ENCODE measurements at places on chromosomes 7 and 10.

DNA sequence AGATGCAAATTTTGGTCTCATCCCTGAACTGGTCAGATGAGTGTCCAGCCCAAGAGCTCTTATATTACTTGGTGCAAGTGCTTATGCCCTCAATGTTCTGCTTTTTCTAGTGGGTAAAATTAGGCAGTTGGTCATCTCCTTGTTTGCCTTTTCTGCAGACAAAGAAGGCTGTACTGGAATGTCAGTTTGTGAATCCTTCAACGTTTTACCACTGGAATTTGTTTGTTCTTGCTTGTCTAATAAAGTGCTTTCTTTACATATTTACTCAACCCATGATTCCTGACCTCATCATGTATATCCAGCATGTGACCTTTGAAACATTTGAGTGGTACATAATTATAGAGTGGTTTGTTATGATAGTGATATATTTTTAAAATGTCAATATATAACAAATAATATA is 232.2 kb upstream of the TEX47 start:
- no peak for DNase-seq

GRCh38 chr7:53473371-53473770 is 437.9 kb downstream of the POM121L12 start:
- DNase-seq, result no peak

DNA sequence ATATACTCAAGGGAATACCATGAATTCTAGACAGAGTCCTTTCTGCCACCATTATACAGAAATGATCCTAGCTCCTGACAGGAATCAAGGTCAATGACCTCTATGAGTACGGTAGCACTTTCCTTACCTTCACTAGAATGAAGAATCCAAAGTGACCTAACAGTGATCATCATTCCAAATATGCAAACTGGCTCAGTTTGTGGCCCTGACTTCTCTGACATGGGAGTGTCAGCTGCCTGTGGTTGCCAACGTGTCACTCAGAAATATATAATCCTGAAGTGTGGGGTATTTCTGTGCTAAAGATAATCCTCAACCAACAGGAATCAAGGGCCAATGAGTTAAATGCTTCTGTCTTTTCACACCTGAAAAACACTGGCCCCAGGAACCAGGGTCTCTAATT is 45.7 kb downstream of the COPG2 start:
- no peak for DNase-seq

- DNase-seq, result no peak
These were observed 34.5 kb upstream of the PDZD8 start for GRCh38 chr10:117409549-117410305.

GRCh38 chr10:389261-389790 is 254.1 kb downstream of the ZMYND11 start:
- no peak for DNase-seq

All from NCI-H510A (cell line).